ENCODE measurements at places on chromosomes 3 and 15.
A peak's percentile ranks its signal among the peaks of the same experiment; 100 is the strongest.

GRCh38 chr15:58495891-58496408, 64.2 kb downstream of the LIPC start:
- no peak for DNase-seq

DNA sequence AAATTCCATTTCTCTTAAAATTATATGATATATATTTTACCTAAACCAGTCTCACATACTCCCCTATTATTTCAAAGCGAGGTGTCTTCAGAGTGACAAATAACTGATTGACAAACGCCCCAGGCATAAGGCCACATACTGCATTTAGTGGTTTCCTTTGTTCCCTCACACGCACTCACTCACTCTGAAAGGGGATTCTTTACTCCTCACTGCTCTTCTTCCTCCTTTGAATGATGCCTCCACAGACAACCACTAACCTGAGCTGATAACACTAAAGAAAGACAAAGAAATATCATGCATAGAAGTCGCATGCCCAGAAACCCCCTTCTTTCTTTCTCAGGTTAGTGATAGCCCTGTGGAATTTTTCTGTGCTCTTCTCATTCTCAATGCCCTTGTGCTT, 24.1 kb upstream of the BBX start:
- no peak for DNase-seq

GRCh38 chr3:48697952-48698351, 12.2 kb upstream of the NCKIPSD start:
- no peak for DNase-seq

DNA sequence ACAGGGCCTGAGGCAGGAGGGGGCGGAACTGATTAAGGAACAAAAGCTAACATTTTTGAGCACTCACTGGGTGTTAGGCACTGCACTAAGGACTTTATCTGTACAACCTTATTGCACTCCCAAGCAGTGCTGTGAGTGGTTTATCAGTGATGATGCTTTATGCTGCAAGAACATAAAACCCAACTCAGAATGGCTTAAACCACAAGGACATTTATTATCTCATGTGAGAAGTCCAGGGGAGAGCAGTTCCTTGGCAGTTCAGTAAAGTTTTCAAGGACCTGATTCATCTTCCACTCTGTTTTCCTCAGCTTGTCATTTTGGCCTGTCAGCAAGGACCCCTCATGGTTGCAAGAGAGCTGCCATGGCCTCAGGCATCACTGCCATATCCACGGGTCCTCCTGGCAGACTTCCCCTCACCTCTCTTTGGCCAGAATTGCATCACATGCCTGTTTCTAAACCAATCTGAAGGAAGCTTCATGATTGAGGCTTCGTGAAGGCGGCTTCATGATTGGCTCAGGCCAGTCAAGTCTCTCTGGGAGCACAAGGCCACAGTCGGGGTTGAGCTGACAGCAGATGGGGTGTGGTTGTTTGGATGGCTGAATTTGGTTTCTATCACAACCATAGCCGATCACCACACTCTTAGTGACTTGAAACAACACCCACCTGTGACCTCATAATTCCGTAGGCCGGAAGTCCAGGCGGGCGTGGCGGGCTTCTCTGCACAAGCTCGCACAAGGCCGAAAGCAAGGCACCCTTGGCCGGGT, 15.8 kb downstream of the EFCC1 start:
- peak; percentile 43 for DNase-seq

GRCh38 chr3:29144807-29145206, 136.1 kb upstream of the RBMS3 start:
- DNase-seq = no peak

DNA sequence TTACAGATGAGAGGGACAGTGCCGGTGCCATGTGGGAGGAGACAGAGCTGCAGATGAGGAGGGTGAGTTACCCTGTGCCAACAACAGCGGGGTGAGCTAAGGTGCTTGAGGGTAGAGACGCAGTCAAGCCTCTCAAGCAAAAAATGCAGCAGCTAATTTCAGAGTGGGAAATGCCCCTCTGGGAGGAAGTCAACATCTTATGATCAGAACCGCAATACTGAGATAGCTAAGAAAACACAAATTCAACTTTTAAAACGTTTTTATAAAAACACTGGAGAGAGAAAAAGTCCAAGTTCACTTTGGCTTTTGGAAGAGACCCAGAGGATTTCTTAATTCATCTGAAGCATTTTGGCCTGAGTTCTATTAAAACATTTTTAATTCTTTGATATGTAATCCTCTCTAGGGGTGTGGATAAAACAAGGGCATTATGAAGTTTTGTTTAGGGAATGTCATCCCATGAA, 319.2 kb downstream of the SLC9A9 start:
- DNase-seq = peak; percentile 69

GRCh38 chr15:68594533-68595259, 15.9 kb downstream of the CORO2B start:
- no peak for DNase-seq

DNA sequence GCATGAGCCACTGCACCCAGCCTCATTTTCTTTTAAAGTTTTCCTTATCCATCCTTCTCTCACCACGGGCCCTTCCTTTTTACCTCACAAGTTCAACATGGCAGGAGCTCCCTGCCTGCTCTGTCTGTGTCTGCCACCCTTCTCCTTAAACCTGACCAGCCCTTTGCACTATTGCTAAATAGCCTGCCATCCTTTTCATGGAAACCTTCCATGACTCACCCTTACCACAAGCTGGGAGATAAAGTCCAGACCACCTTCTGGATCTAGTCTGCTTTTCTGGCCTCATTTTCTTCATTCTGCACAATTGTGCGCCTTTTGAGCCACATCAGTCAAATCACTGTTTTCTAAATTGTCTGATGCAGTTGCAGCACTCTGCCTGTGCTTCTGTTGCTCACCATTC, 8.9 kb downstream of the PARP14 start:
- no peak for DNase-seq

DNA sequence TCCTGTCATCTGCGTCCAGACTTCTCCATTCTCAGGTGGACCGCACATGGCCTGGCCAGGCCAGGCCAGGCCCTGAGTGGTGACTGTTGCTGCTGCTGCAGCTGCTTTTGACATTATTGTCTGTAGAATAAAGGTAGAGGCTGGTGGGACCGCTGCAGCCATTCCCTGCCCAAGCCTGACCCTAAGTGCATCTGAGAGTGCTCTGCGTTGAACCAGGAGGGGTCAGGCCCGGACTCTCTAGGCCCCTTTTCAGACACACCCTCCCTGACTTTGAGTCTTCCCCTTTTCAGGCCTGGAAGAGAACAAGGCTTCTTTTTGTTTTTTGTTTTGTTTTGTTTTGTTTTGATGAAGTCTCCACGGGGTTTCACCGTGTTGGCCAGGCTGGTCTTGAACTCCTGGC, 54.6 kb upstream of the FLNB start:
- DNase-seq = no peak

DNA sequence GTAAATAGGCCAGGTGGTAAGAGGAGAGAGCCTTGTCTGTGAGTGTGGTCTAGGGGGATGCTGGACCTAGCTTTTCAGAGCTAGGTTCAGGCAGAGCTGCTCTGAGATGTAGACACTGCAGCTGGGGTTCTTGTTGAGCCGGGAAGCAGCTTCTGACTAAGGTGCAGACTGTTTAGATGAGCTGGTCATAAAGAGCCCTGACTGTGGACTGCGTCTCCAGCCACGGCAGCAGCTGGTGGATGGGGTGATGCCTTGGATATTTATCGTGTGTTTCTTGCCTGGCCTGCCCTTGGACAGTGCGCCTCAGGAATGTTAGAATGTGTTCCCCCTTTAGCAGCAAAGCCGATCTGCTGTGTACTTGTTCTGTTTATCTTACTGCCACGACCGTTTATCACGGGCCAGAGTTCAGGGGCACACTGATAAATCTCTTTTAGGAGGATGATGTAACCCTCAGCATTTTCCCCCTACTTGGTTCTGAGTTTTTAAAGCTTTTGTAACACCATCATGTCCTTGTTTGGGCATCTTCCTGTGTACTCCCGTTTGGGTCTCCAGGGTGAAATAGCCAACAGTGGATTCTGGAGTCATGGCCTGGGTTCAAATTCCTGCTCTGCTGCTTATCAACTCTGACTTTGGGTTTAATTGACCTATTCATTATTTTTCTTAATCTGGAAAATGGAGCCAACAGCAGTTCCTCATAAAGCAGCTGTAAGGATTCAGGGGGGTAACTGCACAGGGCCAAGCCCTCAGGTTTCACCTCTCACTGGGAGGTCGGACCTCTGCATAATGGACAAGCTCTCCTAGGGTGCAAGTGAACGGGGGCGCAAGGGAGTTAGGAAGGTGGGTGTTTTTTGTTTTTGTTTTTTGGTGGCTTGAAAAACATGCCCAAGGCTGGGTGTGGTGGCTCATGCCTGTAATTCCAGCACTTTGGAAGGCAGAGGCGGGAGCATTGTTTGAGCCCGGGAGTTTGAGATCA, 51.4 kb downstream of the FLNB start:
- DNase-seq = no peak

GRCh38 chr15:65580287-65580686, 30.6 kb downstream of the INTS14 start:
- DNase-seq = no peak

GRCh38 chr3:140898340-140899180, 43.1 kb upstream of the SLC25A36 start:
- peak; percentile 2 for DNase-seq

- DNase-seq = no peak
Measured at GRCh38 chr15:39358441-39359041, 222.3 kb upstream of the THBS1 start.

DNA sequence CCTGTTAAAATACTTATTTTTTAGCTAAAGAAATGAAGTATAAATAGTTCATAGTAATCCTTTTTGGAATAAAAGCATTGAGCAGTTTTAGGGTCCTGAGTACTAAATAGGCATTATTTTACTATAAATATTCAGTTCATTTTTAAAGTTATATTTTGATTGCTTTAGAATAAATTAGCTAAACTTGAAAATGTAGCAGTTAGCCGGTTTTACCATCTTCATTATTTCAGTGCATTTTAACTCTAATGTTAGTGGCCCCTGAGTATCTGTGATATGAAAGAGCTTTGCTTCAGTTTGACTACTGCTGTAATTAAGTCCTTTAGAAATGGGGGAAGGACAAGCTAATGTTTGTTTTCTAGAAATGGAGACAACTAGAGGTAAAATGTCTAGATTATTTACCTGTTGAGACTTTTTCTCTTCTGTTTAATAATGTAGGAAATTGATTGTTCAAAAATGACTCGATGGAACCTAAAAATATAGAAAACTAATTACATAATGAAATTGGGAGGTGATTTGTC, 3.6 kb downstream of the SMC4 start:
- no peak for DNase-seq

DNA sequence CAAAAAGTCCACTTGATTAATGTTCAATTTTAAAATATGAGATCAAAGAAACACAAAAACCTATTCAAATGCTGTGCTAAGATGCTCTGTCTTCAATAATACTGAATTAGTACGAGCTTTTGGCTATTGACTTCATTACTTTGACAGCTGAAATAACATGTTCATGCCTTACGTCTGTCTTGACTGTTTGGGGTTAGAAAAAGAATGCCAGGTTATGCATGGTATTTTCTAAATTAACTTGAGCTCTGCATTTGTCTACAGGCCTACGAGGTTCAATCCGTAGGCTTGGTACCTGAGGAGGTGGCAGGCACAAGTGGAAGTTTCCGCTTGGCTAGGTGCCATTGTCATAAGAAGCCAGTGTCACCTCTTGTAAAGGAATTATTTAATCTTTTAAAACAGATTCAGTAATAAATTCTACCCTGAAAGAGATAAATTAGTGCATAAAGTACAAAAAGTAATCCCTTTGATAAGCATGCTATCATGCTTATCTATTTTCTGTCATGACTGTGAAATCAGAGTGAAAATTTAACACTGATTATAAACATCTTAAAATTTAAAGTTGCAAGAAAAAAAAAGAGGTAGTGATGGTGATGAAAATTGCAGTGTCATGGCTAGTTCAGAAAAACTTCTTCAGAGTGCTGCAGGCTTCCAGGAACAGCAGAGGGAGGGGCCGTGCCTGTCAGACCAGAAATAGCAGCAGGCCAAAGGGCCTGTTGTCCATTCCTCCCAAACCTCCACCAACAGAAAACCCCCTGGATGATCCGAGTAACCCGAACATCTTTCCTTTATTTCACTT, 115.7 kb downstream of the ARRDC4 start:
- no peak for DNase-seq

GRCh38 chr15:82768414-82769054, 37.3 kb downstream of the FSD2 start:
- DNase-seq = no peak

- DNase-seq = no peak
Measured at GRCh38 chr3:25463836-25464418, 35.9 kb downstream of the RARB start.

DNA sequence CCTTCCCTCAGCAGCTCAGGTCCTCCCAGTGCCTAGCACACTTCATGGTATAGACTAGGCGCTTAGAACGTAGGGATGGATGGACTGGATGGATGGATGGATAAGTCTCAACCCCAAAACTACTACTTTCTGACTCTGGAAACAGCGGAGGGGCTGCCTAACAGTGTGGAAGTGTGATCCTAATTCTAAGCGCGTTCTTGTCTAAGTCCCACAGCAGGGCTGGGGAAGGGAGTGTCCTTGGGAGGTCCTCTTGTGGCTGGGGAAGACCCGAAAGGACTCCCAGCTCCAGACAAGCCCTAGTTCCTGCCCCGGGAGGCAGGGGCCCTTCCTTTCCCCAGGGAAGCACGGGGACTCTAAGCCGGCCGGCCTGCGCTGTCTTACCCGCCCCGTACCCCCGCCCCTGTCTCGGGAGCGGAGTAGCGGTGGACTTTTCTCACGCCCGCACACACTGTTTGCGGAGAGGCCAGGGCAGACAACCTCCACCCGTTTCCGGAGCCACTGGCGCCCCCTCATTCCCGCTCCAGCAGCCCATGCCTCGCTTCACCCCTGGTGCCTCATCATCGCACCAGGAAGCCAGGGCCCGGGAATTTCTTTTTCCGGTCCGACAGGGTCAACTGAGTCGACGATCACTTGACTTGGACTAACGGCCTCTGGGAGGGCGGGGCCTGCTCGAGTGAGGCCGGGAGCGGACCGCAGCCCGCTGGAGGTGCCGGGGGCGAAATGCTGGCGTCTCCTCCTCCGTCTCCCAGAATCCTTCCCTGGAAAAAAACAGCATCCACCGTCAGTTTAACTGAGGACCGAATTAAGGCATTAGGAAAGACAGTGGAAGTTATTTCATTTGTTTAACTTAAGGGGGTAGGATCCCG, 133.3 kb downstream of the TBC1D2B start:
- peak; percentile 61 for DNase-seq

- DNase-seq = no peak
Measured at GRCh38 chr3:127118366-127118765, 74.6 kb upstream of the PRR23E start.

GRCh38 chr3:50340448-50341329, at the start of gene RASSF1:
RASSF1 (minus strand) TSS chr3:50340836; CDS start chr3:50340805, 31 bp downstream.
- peak; percentile 66 for DNase-seq

GRCh38 chr3:106341087-106341486, 472.3 kb upstream of the CBLB start:
- DNase-seq = no peak

DNA sequence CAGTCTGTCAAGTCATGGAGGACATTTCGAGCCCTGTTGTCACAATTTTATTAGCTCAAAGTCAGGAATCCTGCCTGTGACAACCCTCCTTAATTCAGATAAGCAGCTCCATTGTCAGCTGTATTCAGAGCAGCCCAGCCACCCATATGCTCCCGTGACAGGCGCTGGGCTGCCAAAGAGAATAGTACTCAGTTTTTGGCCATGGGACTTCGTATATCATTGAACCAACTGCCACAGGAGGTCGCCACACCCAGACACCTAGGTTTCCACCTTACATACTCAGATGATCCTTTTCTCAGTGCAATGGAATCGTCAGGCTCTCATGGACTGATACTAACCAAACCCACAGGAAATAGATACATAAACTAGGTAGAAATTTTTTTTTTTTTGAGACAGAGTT, 100.2 kb downstream of the C3orf70 start:
- no peak for DNase-seq
